ENCODE measurements at places on chromosomes 13 and 19.
A peak's percentile ranks its signal among the peaks of the same experiment; 100 is the strongest.

DNA sequence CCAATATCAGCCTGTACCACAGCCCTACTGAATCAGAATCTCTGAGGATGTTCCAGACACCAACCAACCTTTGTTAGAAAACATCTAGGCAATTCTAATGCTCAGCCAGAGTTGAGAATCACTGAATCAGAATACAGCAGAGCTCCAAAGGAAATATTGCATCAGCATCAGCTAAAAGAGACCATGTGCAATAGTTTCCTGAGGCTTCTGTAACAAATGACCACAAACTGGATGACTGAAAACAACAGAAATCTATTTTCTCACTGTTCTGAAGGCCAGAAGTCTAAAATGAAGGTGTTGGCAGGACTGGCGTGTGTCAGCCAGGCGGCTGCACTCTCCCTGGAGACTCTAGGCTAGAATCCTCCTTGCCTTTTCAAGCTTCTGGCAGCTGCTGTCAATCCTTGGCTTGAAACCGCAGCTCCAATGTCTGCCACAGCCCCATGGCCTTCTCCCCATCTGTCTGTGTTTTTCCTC, 1.2 kb upstream of the DCT start:
- peak; percentile 19 for DNase-seq

GRCh38 chr13:33259296-33259695, 26.3 kb downstream of the STARD13 start:
- no peak for DNase-seq

DNA sequence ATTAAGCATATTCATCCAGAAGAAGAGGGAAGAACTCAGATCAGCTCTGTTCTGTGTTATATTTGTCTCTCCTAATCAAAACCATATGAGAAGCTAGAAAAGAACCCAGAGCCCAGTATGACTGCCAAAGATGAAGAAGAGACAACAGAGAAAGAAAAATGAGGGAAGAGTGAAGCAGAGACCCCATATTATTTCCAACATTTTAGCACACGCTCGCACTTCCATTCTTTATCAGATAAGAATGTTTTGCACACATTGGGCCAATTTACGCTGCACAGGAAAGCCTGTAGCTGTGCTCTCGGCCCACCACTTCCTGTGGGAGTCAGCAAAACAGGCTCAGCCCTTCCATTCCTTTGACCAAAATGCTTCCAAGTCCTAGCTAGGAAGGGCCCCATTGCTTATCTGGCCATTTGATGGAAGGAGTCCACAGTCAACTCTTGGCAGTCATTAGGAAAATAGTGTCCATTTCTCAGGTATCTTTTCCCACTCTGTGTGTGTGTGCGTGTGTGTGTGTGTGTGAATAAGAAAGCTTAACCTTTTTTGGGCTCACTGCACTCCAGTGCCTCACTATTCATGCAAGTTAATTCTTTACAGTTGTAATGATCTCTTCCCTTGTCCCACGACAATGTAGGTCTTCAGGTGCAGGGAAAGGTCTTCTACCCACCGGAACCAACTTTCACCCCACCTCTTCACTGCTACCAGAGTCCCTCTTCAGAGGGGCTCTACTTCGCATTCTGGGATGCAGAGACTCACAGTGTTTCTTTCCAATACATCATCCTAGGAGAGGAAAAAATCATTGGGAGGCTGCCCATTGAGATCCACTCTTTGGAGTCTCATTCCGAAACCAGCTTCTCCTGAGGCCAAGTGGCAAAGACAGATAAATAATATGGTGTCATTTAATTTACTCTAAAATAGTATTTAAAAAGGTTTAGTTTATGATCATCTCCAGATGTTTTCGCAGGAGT, 237.5 kb downstream of the COG6 start:
- DNase-seq: no peak

DNA sequence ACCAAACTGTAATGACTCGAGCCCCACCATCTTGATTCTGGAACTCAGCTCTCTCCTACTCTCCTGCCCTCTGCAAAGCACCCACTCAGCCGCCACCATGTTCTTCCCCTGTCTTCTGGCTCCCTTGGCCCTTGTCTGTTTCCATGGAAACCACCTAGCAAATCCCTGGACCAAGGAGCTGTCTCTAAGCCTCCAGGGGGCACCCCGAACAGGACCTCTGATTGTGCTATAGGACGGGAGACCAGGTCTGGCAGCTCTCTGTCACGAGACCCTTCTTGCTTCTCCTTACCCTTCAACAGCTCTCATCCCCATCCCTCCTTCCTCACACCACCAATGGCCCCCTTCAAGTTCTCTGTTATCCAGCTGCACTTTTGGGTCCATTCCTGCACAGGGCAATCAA, 277.7 kb upstream of the ZNF507 start:
- no peak for DNase-seq

- no peak for DNase-seq
Measured at GRCh38 chr13:96141032-96141431, 51.1 kb downstream of the HS6ST3 start.

GRCh38 chr13:27691207-27691606, 69.5 kb downstream of the POLR1D start:
- DNase-seq: no peak

DNA sequence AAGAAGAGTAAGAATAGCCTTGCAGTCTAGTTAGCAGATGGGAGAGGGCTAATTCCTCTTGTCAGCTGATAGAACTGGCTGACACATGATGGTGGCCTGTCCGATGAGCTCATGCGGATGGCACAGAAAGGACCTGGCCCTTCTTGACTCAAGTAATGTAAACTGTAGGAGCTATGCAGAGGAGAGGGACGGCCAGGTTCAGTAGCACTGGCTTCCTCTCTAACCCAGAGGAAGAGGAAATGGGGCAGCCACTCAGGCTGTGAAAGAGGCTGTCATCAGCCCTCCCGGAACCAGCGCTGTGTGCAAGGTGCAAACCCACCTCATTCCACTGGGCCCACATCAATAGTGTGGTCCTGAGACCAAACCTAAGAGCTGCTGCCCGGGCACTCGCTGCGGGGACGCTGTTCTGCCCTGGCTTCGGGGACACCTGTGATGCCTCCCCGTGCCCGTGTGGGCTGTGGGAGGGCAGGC, 30.8 kb upstream of the USE1 start:
- no peak for DNase-seq

GRCh38 chr13:24718192-24718965, 38.2 kb downstream of the ATP12A start:
- DNase-seq: no peak

DNA sequence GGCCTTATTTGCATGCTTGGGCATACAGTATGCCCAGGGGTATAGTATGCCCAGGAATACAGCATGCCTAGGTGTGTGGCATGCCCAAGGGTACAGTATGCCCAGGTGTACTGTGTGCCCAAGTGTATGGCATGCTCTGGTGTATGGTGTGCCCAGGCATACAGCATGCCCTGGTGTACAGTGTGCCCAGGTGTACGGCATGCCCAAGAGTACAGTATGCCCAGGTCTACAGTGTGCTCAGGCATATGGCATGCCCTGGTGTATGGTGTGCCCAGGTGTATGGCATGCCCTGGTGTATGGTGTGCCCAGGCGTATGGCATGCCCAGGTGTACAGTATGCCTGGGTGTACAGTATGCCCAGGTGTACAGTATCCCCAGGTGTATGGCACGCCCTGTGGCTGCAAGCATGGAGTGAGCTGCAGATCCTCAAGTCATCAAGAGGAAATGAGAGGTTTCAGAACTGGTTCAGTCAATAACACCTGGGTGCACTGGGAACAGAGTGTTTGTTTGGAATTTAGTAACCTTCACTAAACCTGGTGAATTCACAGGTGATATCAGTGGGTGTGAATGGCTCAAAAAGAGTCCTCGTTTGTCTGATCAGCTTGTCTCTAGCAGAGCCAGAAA, 7.8 kb upstream of the C13orf42 start:
- DNase-seq: no peak

DNA sequence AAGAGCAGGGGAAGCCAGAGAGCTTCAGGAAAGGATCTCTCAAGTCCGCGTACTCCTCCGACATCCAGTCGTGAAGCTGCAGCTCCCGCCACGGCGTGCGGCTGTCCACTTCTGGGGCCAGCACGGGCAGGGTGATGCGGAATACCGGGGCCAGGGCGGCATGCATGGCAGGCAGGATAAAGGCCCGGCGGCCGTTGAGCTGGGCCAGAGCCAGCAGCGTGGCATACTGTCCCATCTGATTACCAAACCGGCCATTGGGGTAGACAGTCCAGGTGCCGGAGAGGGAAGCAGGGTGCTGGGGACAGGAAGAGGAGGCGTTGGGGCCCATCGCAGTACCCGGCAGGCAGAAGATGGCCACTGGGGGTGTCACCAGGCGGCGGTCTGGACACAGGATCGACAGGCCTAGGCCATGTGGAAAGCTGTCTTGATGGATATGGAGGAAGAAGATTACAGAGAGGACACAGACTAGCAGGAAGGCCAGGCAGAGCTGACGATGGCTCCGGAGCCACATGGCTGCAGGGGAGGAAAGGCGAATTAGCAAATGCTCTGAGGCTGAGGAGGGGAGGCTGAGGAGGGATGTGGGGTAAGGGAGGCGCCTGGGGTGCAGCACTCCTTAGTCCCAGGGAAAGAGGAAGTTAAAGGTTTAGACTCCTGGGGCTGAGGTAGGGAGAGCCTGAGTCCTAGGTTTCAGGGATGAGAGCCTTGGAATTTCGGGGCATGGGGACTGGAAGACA, 1.5 kb downstream of the FUT1 start:
- DNase-seq: no peak

GRCh38 chr19:54023191-54023590, 31.8 kb downstream of the CACNG6 start:
- DNase-seq: no peak

DNA sequence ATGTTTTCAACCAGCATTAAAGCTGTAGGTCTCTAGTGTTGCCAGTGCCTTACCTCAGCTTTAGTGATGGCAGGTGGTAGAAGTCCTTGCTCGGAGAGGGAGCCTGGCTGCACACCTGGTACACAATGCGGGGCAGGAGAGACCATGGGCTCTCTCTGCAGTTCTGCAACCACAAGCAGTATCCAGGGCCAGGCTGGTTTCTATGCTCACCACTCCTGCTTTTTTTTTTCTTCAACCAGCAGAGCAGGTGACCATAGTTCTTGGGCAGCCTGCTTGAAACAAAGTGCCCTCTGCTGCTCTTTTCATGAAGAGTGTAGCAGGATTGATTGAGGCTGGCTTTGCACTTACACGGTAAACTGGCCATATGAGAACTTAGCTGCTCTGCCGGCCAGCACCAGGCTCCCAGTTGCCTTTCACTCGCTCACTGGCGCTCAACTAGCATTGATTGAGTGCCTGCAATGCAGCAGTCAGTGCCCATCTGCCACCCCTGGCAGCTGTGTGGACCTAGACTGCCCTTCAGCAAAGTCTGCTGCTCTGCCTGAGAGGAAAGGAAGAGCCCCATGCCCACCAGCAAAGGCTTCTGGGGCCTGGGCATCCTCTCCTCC, 4.4 kb upstream of the CHAMP1 start:
- no peak for DNase-seq

- DNase-seq: no peak
Measured at GRCh38 chr19:13521066-13521465, 14.8 kb upstream of the CACNA1A start.

DNA sequence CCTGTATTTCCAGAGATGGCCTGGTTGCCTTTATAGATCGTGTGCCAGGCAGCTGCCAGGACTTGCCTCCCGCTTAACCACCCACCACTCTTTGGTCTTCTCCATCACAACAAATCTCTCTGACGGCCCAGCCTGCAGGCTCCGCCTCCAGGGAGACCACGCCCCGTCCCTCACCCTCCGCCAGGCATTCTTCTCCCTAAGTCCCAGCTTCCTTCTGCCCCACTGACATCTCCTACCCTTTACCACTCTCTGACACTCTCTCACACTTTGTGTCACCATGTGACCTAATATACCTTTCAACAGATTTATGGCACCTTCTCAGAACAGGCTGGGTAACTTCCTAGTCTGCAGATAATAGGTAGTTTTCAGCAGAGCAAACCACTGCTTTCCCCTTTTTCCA, 95.1 kb downstream of the CAB39L start:
- no peak for DNase-seq

DNA sequence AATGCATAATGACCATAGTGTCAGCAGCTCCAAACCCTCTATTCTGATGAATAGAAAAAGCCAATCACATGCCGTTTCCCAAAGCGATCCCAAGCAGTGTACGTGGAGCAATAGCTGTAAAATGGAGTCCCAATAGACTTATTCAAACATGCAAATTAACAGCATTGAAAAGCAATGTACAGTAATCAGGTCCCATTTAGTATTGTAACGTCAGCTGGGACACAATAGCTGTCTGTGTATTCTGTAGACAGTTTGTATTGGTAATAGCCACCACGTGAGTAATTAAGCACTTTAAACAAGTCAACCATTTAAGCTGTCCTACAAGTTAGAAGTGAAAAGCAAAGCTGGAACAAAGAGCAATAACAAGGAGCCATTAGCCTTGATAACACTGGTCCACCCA, 698.2 kb downstream of the PCDH17 start:
- no peak for DNase-seq

- no peak for DNase-seq
Measured at GRCh38 chr19:403221-404027, 5.5 kb downstream of the C2CD4C start.

DNA sequence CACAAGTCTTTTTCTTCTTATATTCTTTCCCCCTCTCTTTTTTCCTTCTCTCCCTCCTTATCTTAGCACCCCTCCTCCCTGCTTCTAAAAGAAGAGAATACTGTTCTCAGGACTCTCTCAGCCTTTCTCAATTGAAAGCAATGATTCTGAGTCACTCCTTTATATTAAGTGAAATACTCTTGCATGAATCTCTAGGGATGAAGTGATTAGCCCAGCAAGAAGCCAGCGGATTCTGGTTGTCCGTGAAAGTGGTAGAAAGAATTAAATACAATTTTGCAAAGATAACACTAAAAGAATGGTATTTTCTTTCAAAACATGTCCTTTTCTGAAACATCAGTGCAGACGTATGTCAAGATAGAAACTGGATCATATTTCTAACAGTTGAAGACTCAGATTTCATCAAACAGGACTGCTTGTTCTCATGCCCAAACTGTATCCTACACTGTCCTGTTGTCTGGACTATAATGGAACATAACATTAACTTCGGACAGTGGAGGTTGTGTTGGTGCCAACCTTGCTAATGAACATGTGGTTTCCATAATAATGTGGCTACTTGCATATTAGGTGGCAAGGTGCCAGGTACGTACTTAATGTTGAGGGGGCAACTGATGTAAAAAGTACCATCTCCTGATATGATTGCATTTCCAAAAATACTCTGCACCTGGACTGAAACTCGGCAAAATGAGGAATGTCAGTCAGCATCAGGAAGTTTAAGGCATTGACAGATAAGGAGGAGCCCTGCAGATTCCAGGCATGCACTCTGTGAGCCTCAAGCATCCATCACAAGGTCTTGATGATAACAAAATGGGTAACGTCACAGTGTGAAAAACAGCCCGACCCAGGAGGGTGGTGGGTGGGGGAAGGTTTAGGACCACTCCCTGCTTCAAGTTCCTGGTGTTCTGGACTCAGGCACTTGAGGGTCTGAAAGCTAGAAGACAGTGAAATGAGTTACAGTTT, 357.2 kb downstream of the DLEU7 start:
- no peak for DNase-seq

GRCh38 chr19:3065675-3066357, 3.5 kb upstream of the TLE5 start:
- DNase-seq: no peak

All from kidney epithelial cell (primary cell).